ENCODE measurements at places on chromosomes 2 and 18. TPM values are rescaled to one million over a fixed set of nuclear protein-coding genes. Genes with fewer than 3 reads are reported as not detected.

Gene SLC5A7
- 0.12 TPM for polyA plus RNA-seq

Gene FHL2
- polyA plus RNA-seq, result 150 TPM

Gene OTOS
- polyA plus RNA-seq, result not detected

Gene IL36RN
- polyA plus RNA-seq, result not detected

DNA sequence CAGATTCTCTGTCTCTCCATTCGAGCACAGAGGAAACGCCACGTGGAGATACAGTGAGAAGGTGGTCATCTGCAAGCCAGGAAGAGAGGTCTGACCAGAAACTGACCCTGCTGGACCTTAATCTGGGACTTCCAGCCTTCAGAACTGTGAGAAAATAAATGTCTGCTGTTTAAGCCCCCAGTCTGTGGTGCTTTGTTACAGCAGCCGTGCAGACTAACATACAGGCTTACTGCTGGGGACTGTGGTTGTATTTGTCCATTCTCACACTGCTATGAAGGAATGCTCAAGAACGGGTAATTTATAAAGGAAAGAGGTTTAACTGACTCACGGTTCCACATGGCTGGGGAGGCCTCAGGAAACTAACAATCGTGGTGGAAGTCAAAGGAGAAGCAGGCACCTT is 432.7 kb downstream of the IRS1 start:
- DNase-seq, result no peak

DNA sequence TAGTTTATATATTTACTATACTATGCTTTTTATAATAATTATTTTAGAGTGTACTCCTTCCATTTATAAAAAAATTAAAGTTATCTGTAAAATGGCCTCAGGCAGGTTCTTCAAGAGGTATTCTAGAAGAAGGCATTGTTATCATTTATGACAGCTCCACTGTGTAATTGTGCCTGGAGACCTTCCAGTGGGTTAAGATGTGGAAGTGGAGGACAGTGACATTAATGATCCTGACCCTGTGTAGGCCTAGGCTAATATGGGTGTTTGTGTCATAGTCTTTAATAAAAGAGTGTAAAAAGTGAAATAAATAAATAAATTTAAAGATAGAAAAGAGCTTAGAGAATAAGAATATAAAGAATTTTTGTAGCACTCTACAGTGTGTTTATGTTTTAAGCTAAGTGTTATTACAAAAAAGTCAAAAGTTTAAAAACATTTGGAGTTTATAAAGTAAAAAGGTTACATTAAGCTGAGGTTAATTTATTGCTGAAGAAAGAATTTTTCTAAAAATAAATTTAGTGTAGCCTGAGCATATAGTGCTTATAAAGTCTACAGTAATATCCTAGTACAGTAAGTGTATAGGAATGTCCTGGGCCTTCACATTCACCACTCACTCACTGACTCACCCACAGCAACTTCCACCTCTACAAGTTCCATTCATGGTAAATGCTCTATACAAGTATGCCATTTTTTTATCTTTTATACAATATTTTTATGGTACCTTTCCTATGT is 190.0 kb upstream of the SESTD1 start:
- no peak for DNase-seq

- no peak for DNase-seq
Measured at GRCh38 chr2:25105336-25106085, 62.9 kb downstream of the POMC start.

DNA sequence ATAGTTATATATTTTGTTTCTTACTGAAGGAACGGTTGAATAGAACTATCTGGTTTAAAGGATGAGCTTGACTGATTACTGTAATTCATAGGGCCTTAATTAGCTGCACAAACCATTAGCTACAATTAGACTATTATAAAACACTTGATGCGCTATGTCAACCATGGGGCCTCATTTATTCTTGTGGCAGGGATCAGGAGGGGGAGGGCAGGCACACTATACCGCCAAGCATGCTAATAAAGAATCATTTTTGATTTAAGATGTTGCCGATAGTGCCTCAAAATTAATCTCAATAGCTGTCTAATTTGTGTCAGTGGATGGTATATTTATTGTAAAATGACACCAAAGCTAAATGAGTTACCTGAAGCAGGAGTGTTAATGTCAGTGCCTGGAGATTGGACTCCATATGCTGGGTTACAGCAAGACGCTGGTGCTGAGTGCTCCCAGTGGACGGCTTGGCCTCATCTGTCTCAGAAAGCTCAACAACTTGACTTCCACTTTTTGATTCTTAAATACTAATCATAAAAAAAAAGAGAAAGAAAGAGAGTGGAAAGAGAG is 1007.0 kb upstream of the CELF4 start:
- no peak for DNase-seq

- no peak for DNase-seq
Measured at GRCh38 chr2:40036241-40036640, 257.2 kb upstream of the THUMPD2 start.

GRCh38 chr2:46481198-46482193 is 2.1 kb downstream of the TMEM247 start:
- no peak for DNase-seq

- DNase-seq, result no peak
Measured at GRCh38 chr2:29061616-29062015, 12.7 kb downstream of the PCARE start.

DNA sequence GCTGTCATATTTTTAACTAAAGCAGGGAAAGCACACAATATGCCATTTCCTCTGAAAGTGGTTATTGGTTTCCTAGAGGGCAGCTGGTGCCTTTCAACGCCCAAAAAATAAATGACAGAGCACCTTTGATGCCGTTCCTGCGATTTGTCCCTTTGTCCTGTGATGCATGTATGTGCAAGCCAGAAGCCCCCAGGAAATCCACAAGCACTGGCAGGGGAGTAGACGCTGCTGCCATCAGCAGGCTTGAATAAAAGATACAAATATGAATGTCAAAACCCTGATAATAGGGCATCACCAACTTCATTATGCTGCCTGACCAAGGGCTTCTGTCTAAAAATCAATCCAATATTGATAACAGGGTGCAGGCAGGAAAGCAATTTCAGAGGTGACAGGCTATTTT is 246.1 kb downstream of the FBXO15 start:
- DNase-seq, result no peak

DNA sequence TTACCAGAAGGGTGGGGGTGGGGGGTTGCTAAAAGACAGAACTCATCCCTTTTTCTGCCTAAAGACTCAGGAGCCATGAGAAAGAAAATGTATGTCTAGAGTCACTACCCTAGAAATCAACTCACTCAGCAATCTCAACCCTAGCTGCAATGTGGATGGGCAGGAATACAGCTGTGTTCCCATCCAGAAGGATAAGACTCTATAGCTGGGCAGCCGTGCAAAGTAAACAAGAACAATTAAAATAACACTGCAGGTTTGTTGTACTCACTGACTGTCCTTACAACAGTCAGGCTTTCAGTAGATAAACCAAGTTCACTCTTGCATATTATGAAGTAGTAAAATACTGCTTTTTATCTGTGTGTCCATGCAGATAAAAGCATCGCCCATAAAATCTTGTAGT is 74.0 kb downstream of the ESCO1 start:
- no peak for DNase-seq

- no peak for DNase-seq
Measured at GRCh38 chr2:236849508-236849907, 236.2 kb upstream of the COPS8 start.

DNA sequence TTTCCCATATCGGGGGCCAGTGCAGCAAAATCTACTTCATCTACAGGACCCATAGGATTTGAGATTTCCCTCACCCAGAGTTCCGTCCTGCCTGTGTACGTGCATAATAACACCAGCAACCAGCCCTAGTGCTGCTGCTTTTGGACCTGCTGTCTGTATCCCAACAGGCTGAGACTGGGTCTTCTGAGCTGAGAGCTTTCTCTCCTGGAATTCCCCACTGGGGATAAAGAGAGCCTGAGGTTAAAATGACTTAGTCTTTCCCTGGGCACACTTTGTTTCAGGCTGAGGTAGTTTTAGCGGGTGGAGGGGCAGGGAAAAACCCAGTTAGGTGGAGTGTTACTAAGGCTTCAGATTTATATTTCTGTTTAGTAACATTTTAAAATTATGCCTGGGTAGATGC is 62.5 kb downstream of the SERTAD2 start:
- DNase-seq, result no peak

GRCh38 chr2:191176305-191176704 is 25.5 kb upstream of the STAT4 start:
- no peak for DNase-seq

GRCh38 chr2:208570066-208570465 is 163.5 kb downstream of the PTH2R start:
- no peak for DNase-seq

DNA sequence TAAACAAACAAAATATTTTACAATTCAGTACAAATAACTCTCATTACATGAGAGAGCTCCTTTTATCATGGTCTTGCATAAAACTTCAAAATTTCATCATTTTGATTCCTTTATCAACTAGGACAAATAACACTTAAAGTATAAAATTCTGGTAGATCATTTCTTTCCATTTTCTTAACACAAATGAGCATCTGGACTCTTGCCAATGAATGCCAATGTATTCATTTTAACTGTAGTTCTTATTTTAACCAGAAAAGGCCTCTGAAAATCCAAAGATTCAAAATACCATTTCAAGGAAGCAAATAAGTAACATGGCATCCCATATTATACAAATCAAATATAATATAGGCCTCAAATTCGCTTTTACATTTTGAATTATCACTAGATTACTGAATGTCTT is 13.8 kb upstream of the POU3F3 start:
- DNase-seq, result no peak

DNA sequence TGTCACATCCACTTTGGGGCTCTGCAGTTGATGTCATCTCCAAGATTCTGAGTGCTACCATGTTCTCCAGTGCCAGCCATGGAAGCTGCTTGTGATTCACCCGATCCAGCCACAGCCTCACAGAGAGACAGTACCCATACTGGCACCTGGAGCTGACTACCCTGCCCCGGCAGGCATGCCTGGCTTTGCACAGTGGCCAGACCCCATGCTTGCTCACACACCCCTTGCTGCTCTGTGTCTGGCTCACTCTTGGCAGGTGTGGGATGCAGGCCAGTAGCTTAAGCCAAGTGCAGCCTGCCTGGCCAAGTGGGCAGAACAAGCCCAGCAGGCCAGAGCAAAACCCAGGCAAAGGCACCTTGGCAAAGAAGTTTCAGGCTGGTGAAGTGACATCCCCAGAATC is 828.4 kb upstream of the VRK2 start:
- no peak for DNase-seq

- DNase-seq, result no peak
Measured at GRCh38 chr2:46556681-46557289, 77.4 kb downstream of the TMEM247 start.

DNA sequence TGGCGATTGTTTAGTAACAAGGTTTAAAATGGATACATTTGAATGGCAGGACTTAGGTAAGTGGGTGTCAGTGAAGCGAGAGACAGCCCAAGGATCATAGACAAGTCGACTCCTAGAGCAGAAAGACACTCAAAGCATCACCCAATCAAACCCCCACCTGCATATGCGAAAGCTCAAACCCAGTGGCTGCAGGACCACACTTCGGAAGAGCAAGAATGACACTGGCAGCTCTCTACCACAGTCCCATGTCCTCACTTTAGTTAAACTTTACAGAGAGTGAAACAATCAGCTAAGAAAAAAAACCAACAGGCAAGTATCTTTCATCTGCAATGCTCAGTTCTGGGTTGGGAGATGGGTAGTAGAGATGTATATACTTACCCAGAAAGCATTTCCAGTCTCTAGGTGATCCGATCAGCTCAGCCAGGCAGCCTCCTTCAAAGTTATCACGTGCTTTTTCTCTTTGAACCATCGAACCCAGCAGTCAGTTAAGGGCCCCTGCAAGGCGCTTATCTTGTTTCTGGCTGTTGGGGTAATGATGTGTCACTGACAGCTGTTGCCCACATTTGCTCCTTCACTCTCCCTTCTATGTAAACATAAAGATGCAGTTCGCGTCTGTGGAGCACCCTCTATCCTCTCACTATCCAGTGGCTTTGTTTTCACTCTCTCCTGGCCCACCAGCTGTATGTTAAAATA is 357.5 kb upstream of the ID2 start:
- DNase-seq, result peak; percentile 76

- no peak for DNase-seq
Measured at GRCh38 chr2:151786483-151786882, 41.7 kb downstream of the ARL5A start.

DNA sequence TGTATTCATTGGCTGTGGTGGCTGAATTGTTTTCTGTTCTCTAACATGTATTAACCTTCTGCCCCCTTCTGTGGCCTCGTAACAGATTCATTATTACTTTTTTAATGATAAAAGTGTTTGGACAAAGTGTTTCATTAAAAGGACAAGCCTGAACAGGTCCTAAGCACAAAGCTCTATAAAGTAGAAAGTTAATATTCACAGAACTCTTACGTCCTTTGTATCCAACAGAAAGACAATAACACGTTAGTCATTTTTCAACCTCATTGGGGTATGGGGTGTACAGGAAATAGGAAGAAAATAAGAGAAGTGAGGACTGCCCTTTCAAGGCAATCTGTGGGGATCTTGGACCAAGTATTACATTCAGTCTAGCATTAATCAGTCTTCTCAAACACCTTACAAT is 105.5 kb upstream of the RGPD4 start:
- no peak for DNase-seq
